ENCODE measurements at places on chromosomes 2 and 18.

- no peak for DNase-seq
These were observed 16.9 kb upstream of the RNU4ATAC start for GRCh38 chr2:121513597-121514333.

DNA sequence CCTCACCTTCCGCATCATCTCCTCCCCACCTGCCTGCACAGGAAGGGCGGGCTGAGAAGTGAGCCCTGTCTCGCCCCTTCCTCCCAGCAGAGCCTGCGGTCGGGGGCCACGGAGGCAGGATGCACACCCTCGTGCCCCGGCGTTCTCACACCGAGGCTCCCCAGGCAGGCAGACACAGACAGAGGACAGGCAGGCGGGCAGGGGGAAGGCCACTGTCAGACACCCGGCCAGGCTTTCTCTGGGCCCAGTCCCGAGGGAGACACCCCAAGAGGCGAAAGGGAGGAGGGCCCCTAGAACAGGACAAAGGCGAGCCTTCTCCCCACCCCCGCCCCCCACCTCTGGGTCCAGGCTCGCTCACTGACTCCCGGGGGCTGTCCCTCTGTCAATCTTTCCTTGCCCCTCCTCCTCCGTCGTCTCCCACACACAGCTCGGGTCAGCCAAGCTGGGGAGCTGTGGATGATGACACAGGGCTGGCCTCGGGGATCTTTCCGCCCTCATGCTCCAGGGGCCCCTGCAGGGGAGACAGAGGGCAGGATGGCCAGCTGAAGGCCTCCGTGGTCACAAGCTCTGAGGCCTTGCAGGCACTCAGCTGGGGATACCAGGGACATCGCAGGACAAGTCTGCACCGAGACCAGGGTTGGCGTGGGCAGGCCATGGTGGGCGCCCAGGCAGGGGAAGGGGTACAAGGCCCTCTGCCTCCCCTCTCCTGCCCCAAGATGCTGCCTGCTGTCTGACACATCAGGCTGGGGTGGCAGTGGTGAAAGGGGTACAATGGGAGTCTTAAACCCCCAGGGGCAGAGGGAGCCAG, 24.9 kb downstream of the BIN1 start:
- peak; percentile 26 for DNase-seq

- no peak for DNase-seq
These were observed 646.2 kb downstream of the XIRP2 start for GRCh38 chr2:167534443-167534842.

DNA sequence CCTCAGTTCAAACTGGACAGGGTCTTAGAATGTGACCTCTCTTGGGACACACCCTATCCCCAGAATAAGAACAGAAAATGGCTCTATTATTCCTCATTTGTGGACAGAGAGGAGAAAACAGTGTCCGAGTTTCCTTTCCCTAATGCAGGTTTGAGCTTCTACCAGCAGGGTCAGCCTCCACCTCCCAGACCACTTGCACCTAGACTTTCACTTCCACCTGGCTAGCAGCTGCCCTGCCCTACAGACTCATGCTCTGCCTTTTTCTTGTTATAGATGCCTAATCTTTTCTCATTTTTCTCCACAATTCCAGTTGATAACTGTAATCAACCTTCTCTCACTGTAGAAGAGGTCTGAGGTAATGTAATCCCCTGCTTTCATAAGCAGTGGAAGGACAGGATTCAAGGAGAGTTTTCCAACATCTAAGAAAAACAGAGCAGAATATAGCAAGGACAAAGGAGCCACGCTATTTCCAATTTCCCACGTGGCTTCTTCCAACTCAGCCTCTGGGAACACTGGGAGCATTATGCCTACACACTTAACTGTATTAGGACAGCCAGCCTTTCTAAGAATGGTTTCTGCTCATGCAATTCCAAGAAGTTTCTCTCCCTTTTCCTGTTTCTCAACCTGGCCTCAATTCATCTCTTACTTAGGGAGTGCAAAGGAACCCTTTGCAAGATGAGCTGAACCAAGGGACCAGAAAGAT, 239.8 kb downstream of the BCL11A start:
- no peak for DNase-seq

- no peak for DNase-seq
These were observed 270.9 kb downstream of the ATAD2B start for GRCh38 chr2:23655934-23656596.

- peak; percentile 75 for DNase-seq
These were observed at the start of gene TMBIM1 for GRCh38 chr2:218292048-218293014. TMBIM1 (minus strand) TSS chr2:218292503; CDS start chr2:218282141, 10,362 bp downstream.

- no peak for DNase-seq
These were observed 134.4 kb downstream of the TGIF1 start for GRCh38 chr18:3584266-3584861.

GRCh38 chr2:127508023-127508630, 18.2 kb downstream of the IWS1 start:
- DNase-seq = no peak

- no peak for DNase-seq
These were observed 180.5 kb downstream of the HDAC4 start for GRCh38 chr2:239220341-239220740.

- no peak for DNase-seq
These were observed 13.3 kb downstream of the NPC1 start for GRCh38 chr18:23573020-23573419.

GRCh38 chr2:44822174-44822573, 119.3 kb upstream of the SIX3 start:
- no peak for DNase-seq
